ENCODE measurements at places on chromosomes 7 and 10.

DNA sequence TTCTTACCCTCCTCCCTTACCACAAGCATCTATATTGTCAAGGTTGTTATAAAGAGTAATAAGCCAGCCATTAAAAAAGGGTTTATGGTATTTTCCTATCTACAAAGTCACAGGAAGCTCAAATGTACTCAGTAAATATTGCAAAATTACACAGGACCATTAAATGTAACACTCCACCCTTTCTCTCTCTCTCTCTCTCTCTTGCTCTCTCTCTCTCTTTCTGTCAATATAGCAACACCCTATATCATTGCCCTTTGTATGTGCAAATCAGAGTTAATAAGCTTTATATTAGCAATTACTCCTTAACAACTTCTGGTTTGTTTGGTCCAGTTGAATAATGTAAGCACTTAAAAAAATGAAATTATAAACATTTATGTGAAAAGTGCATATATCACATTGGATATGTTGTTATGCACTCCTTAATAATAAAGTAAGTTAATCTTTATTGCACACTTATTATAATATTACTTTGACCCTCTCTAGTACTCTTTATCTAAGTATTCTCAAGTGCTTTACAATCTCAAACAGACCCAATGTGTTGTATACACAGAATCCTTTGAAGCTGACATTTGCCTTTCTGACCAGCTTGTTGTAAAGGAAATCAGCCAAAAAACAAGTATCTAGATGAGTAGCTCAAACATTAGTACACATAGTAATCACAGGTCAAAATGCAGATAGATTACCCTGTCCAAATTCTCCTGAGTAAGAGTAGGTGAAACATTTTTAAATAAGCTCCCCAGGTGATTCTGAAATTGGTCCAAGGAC is 93.2 kb downstream of the CFTR start:
- DNase-seq: no peak

- DNase-seq: no peak
These were observed 622.3 kb downstream of the SUGCT start for GRCh38 chr7:40757109-40757508.

DNA sequence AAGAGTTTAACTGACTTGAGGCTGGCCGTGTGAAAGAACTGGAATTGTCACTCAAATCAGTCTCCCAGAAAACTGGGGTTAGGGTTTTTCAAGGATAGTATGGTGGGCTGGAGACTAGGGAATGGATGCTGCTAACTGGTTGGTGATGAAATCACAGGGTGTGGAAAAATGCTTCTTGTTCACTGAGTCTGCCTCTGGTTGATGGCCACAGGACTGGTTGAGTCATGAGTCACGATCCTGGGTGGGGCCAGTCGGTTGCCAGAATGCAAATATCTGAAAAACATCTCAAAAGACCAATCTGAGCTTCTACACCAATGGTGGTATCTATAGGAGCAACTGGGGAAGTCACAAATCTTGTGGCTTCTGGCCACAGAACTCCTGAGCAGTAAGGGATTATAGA is 16.3 kb upstream of the BAMBI start:
- DNase-seq: no peak

DNA sequence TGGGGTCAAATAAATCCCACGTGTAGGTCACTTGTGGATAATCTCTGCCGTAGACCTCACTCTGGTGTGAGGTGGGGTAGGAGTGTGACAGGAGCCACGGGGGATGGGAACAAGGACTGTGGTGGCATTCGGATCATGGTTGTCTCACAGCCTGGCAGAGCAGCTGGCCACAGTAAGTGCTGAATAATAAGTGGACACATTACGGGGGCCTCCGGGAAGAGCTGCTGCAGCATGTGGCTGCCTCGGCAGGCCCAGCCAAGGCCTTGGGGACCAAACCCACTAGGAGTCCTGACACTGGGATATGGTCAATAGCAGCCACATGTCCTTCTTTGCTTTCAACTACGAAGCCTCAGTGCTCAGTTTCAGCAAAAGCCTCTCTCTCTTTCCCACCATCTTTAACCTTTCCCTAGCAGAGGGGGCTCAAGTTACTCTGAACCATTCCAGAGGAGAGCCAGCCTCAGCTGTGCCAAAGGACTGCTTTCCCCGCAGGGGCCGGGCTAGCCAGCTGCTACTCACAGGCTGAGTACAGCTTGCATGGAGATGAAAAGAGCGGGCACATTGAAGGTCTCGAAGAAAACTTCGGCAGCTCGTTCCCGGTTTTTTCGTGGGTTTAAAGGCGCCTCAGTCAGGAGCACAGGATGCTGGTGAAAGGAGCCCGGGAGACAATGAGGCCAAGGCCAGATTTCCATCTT is 17.3 kb downstream of the ACTR1A start:
- no peak for DNase-seq

DNA sequence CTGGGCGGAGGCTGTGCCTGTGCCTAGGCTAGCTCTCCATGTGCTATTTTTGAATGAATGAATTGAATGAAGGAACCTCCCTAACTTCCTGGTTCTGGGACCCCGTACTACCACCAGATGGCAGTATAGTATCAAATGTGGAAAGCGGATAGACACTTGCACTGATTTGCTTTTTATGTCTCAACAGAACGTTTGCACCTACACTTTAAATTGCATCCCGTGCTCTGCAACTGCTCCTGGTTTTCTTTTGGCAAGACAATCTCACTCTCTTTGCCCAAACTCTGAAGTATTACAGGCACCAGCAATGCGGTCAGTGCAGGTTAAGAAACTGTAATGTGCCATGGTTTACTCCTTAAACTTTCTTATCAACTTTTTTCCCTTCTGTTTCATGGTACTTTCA is 6.5 kb downstream of the FZD8 start:
- peak; percentile 63 for DNase-seq

- DNase-seq: no peak
These were observed 112.4 kb downstream of the ANKRD26 start for GRCh38 chr10:26987851-26988250.

DNA sequence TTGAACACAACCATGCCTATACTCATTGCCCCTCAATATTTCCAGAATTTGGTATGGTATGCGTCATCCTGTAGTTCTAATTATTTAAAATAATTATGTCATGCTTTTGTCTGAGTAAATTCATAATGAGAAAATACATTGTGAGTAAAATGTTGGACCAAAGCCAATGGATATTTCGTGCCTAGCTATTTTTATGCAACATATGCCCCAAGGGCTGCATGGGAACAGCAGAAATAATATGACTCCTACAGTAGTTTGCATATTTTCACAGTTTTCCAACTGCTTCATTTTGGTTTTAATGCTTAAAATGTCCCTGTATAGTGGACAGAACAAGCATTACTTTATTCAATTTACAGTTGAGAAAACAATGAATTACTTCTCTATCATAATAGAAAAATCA is 1115.6 kb upstream of the GHITM start:
- no peak for DNase-seq

DNA sequence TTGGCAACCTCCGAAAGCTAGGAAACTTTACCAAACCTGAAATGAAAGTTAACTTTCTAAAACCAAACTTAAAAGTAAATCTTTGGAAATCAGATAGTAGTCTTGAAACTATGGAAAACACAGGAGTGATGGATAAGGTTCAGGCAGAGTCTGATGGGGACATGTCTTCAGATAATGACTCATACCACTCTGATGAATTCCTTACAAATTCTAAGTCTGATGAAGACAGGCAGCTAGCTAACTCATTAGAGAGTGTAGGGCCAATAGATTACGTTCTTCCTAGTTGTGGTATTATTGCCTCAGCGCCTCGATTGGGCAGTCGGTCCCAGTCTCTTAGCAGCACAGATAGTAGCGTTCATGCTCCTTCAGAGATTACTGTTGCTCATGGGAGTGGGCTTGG is 45.9 kb downstream of the MCMBP start:
- DNase-seq: no peak

- no peak for DNase-seq
These were observed 72.1 kb upstream of the TNRC18 start for GRCh38 chr7:5495581-5496375.

Measured in activated naive CD4-positive, alpha-beta T cell treated with anti-CD3 and anti-CD28 coated beads for 36 hours (primary cell).